ENCODE measurements at places on chromosomes 16 and 17.

DNA sequence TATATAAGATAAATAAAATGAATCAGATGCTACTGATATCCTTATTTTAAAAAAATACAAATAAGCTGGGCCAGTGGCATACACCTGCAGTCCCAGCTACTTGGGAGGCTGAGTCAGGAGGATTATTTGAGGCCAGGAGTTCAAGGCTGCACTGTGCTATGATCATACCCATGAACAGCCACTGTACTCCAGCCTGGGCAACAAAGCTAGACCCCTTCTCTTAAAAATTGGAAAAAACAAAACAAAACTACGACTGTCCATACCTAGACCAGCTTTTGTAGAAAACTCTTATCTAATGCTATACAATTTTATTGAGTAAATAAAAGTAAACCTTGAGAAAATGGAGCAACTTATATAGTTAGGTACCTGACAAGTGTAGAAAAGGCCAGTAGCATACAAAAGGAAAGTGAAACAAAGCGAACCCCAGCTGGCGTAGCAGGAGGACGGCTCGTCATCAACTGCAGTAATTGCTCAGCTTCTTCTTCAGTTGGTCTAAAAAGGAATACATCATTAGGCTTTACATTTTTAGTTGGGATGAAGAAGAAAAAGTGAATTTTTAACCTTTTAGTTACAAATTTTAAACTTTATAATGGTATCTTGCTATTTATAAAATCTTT is 23.6 kb downstream of the INTS2 start:
- DNase-seq, result no peak

GRCh38 chr17:77480509-77481215 is 339.9 kb downstream of the SEC14L1 start:
- DNase-seq, result no peak

DNA sequence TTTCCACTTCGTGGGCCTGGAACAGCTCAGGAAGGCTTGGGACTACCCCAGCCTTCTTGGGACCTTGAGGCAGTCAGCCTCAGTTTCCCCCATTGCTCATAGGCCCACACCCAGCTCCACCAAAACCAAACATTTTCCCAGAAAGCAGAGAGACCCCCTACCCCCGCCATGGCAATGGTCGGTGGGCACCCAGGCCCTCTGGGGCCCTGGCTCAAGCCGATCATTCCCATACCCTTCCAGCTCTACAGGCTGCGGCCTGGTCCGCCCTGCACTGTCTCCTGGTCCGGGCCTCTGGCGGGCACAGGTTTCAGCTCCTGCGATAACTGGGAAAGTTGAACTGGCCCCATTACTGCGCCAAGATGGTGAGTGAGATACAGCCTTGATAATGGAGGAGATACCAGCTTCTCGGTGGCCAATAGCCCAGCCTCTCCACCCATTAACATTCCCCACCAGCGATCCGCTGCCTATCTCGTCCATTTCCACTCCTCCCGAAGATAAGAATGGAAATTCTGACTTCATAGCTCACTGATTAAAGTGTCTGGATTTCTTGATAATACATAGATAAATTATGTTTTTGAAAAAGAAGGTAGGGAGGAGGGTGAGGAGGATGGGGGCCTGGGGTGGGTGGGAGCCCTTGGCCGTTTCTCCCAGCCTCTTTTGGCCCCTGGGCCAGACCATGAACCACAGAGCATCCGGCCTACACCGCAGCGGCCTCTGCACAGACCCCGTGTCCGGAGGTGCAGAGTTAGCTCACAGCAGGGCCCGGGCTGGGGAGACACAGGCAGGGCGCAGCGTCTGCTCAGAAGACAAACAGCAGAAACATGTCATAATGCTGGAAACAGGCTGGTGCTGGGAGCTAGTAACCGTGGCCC is 11.6 kb downstream of the ZFPM1 start:
- DNase-seq, result no peak

DNA sequence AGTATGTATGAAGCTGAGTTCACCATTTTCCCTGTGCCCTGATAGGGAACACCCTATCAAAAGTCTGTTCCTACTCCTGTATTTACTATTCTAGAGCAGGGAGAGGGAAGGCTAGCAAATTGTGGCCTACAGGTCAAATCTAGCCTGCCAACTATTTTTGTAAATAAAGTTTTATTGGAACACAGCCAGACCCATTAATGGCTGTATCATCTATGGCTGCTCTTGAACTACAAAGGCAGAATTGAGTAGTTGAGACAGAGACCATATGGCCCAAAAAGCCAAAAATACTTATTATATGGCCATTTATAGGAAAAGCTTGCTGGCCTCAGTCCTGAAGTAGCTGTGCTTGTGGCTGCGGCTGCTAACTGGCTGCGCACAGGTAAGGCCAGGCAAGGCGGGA is 4.3 kb upstream of the ALDOC start:
- no peak for DNase-seq

DNA sequence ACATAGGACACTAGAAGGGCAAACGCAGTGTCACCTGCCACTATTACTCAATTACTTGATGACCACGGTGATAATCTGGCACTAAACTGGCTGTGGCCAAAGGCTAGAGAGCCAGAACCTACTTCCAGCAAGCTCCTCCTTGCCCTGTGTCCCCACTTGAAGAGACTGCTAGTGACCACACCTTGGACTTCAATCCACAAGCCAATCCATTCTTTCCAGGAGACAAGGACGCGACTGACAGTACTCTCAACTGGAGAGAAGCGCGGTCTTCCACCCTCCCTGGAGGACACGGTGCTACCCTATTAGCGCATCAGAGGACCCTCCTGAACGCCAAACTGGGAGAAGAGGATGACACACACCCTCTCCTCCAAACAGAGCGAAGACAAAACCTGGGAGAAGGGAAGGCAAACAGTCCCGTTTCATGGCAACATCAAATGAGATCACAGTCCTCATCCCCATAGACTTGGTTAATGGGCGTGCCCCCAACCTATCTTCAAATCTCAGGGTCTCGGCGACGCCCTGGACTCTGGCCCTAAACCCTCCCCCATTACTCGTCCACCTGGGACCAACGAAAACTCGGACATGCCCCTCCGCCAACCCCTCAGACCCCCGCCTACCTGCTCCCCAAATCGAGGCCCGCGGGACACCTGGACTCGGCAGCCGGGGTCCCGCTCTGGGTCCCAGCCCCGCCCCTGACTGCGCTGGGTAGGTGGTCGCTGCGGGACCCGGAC is 508 bp downstream of the FLCN start:
- DNase-seq, result no peak

- no peak for DNase-seq
These were observed 6.9 kb downstream of the PIMREG start for GRCh38 chr17:6450926-6451832.

GRCh38 chr16:75745242-75745641 is 19.0 kb upstream of the CPHXL start:
- DNase-seq, result no peak

GRCh38 chr17:72167593-72167992 is 46.8 kb downstream of the SOX9 start:
- DNase-seq, result no peak

All from stimulated activated CD4-positive, alpha-beta T cell treated with anti-CD3 and anti-CD28 coated beads, Interleukin-15, amount 100 ng/mL, for 1 hour (primary cell).